Stimulated activated CD4-positive, alpha-beta T cell treated with anti-CD3 and anti-CD28 coated beads, Interleukin-4, amount 100 ng/mL, for 4 hours (primary cell): ENCODE measurements at places on chromosomes 7 and 10.

DNA sequence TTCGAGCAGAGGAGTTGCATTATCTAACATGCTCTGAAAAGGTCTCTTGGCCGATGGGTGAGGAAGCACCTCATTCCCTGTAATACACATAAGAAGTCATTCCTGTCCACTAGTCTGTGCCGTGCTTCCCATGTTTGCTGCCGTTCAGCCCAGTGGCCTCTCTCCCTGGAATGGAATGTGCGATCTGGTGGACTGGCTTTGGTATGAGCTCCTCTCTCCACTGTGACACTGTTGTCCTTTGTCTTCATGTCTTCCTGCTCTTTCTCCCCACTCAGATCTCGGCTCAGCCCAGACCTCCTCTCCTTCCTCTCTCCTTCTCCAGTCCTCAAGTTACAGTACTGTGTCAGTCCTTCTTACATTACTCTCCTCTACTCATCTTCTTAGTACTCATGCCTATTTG is 192.8 kb upstream of the KLF6 start:
- DNase-seq = no peak

- no peak for DNase-seq
Observed at GRCh38 chr7:2759736-2760097, 71.7 kb downstream of the AMZ1 start.

DNA sequence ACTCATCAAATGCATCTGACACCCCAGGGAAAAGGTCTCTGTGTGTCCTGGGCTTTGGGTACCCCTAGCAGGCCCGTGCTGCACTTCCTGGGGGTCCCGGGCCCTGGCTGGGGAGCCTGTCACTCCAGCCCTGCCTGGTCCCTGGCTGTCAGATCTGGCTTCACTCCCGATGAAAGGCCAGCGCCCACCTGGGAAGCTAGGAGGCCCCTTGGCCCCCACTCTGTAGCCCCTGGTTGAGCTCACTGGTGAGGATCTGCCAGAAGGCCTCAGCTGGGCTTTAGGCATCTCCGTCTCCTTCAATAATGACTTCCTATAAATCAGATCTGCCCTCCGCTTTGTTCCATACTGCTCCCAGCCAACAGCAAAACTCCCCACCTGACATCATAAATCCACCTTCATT is 64.0 kb downstream of the GOLGA7B start:
- no peak for DNase-seq

GRCh38 chr10:14953424-14954000 is 384 bp downstream of the DCLRE1C start:
- DNase-seq = no peak

DNA sequence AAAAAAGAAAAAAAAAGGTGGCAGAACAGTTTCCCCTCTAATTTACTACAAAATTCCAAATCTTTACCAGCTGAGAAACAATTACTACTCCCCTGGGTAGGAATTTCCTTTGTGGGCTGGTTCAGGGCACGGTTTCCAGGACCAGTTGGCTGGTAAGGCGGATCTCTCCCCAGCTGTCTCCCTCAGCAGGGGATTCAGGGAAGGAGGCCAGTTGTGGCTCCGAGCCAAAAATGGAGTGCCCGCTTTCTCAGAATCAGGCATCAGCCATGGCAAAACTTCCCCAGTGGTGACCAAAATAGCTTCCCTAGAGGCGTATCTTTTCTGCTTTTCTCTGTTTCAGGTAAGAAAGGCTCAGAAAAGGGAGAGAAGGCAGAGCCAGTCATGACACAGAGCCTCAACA is 91.2 kb downstream of the ZNF22 start:
- no peak for DNase-seq

DNA sequence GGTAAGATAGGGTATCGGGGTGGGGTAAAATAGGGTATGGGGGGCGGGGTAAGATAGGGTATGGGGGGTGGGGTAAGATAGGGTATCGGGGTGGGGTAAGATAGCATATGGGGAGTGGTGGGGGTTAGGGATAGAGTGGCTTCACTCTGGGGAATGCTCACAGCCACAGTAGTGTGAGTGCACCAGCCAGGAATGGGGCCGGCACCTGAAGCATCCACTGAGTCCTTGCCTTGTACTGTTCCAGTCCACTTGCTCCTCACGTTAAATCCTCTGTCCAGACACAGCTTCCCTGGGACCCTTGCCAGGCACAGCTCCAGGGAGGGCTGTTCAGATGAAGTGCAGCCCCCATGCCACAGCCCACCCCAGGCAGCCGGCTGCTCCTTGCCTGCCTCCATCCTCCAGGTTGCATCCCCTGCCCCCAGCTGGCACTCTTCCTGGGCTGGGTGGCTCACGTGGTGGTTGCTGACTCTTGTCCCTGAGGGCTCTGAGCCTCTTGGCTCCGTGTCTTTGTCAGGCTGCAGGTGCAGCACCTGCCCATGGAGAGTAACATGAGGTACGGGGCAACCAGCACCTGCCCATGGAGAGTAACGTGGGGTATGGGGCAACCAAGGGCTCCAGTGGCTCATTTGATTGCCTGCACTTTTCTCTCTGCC is 268.4 kb downstream of the TCERG1L start:
- no peak for DNase-seq

DNA sequence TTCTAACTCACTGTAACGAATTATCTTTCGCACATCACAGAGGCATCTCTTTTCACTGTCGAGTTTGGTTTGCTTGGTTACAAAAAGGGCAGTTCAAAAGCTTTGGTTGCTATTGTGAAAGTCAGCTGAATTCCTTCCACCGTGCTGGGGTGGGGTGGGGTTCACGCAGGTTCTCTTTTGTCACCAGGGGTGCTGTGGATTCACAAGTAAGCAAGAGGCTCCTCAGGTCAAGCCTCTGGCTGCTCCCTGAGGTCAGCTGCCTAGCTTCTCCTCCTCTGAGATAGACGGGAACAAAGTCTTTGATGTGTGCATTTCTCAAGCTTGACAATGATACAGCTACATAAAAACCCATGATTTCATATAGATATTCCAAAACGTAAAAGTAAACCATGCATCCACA is 47.7 kb downstream of the EGFR start:
- no peak for DNase-seq

GRCh38 chr7:22633286-22633953 is 93.6 kb upstream of the IL6 start:
- DNase-seq = no peak

GRCh38 chr10:132799865-132800264 is 13.9 kb upstream of the NKX6-2 start:
- no peak for DNase-seq

DNA sequence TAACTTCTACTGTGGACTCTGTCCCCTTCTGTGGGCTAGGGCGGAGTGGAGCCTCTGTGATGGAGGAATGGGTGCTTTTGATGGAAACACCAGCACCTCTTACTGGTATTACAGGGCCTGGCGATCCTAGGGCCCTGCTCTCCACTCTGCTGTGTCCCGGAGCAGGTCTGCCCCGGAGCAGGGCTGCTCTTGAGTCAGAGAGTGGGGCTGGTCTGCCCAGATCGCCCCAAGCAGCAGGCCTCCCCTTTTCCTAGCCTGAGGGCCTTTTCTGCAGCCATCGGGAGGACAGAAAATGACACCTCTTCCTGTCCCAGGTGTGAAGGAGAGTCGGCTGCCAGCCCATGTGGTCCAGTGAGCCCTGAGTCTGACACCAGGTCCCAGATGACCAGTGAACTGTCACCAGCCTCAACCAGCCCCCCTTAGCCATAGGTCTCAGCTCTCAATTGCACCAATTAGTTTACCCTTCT is 1.4 kb downstream of the ZNF282 start:
- DNase-seq = peak; percentile 8

DNA sequence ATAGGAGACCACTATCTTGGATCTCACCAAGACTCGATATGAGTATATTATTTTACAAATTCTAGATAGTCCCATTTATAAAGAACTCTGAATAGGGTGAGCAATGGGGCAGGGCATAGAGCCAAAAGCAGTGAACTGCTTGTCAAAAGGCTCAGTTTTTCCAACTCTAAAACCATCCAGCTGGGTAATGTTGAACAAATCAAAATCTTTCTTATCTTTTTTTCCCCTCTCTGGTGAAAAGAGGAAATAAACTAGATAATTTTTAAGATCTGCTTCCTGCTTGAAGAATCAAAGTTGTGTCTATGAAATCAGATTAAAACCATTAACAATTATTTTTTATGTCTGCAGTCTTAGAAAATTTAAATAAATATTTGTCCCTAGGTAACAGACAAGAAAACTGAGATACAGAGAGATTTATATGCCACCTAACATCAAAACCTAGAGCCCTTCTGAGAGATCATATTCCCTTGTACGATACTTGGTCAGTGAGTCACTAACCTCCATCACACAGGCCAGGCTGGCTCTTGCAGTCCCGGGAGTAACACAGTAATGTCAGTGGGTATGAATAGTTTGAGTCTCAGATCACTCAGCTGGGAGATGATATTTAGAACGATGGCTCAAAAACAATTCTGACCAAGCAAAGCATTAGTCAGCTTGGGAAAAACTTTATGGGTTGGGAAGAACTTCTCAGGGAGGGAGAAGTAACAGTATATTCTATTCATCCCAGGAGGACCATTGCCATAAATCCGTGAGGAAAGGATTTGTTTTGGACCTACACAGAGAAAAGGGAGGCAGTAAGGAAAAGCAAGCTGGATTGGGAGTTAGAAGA is 178.8 kb downstream of the REEP3 start:
- DNase-seq = no peak
